ENCODE measurements at places on chromosomes 5 and 9.
A peak's percentile ranks its signal among the peaks of the same experiment; 100 is the strongest.

GRCh38 chr9:124024107-124024506 is 12.5 kb downstream of the LHX2 start:
- no peak for DNase-seq

- no peak for DNase-seq
Measured at GRCh38 chr5:157471709-157472108, 11.7 kb downstream of the NIPAL4 start.

GRCh38 chr5:23588841-23589326 is 81.5 kb downstream of the PRDM9 start:
- no peak for DNase-seq

GRCh38 chr9:79004032-79004431 is 567.7 kb upstream of the TLE4 start:
- DNase-seq: no peak

GRCh38 chr5:124677374-124678351 is 68.8 kb downstream of the ZNF608 start:
- DNase-seq: no peak

- no peak for DNase-seq
Measured at GRCh38 chr5:10513501-10514442, 50.1 kb upstream of the ANKRD33B start.

DNA sequence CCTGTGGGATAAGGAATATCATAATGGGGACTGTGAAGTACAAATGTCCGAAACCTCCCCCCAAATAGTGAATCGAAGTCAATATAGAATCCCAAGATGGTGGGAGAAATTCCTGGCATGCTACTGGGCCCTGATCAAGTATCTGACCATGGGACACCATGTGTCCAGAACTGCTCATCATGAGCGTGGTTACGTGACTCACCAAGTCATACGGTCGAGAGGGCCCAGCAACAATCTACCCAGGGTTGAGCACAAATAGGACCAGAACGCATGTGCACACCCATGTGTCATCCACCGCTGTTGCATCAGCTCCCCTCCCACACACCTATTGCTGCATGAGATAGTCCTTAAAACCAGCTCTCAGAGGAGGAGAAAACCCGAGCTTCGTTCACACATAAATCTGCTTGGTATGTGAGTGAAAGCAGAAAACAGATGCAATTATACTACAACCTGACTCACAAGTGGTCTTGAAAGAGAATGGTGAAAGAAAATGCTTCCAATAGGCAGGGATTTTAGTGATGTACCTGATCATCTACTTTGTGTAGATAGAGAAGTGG is 353.2 kb downstream of the CWC27 start:
- no peak for DNase-seq

DNA sequence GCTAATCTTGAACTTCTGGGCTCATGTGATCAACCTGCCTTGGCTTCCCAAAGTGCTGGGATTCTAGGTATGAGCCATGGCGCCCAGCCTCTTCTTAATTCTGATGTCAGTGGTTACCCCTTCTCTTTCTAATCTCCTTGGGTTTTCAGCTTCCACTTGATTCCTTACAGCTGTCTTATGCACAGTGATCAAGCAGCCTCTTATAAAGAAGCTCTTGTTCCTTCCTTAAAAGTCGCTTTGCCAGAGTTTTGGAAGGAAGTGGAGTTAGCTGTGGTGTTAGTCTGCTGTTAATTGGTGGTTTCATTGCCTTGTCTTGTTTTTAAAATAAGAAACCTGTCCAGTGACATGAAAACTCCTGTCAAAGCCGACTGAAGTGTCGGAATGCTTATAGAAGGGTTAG is 128.1 kb upstream of the CACNA1B start:
- DNase-seq: no peak

GRCh38 chr9:120374239-120374638 is 205.7 kb downstream of the CDK5RAP2 start:
- no peak for DNase-seq

GRCh38 chr5:31768784-31769183 is 129.9 kb downstream of the PDZD2 start:
- DNase-seq: no peak

DNA sequence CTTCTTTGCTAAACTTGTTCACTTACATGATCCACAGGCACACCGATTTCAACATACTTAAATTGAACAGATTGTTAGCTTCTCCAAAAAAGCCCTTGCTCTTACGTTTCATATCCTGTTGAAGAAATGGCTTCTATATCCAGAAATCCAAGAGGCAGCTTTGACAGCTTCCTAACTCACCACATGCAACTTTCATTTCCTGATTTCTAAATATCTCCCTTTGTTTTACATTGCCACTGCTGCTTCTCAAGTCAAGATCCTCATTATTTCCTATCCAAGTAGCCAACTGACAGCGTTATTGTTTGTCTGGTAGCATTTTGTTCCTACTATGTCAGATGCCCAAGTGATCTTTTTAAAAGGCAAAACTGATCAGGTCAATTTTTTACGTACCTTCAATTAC is 913.2 kb upstream of the TYRP1 start:
- DNase-seq: no peak

DNA sequence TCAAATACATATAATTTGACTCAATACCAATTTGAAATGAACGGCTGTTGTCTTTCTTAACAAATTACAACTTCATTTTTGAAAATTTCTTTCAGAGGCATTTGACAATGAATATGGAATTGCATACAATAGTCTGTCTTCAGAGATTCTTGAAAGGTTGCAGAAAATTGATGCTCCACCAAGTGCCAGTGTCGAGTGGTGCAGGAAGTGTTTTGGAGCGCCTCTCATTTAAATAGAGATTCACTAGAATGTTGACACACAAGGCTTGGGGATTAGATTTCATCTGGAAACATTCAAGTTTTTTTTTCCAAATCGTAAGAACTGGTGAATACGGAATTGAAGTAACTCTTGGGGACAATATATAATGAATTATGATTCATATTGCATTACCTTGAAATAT is 8.1 kb downstream of the RPS6 start:
- no peak for DNase-seq

DNA sequence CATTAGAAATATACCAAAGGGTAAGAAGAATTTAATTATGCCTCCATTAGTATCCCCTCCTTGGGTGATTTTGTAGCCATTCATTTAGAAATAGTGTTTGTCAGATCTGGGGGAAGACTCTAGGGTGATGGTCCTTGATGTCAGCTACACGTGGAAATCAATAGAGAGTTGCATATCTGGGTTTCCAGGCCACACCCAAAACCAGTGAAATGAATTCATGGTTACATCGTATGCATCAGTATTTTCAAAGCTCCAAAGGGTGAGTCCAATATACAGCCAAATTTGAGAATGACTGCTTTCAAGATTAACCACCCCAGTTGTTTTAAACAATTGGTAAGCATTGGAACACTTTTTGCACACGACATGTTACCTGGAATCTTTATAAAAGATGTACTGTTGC is 173.4 kb upstream of the SGCD start:
- DNase-seq: no peak

GRCh38 chr9:2727966-2728613 is 10.8 kb downstream of the KCNV2 start:
- DNase-seq: peak; percentile 14

GRCh38 chr5:142512043-142513042 is 173.5 kb downstream of the FGF1 start:
- DNase-seq: no peak

DNA sequence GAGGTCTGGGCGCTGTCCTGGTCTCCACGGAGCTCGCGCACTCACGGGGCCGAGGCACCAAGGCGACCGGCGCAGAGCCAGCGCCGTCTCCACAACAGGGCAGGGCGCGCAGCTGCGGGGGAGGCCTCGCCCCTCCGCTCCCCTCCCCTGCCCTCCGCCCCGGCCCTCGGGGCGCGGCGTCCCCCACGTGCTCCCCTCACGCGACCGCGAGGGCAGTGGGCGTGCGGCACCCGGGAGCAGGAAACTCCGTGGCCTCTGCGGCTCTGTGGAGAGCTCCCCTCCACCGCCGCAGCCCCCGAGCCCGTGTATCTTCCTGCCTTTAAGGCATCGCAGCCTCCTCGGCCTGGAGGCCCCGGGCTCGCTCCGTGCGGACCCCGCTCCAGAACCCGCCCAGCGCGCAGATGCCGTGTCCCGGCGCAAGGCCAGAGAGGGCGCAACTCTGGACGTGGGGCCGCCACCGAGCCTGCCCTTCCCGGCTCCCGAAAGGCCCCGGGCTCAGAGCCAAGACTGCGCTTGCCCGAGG is 708 bp upstream of the TUBB4B start:
- peak; percentile 79 for DNase-seq

- DNase-seq: no peak
Measured at GRCh38 chr9:124595743-124596142, 88.5 kb upstream of the NR5A1 start.

DNA sequence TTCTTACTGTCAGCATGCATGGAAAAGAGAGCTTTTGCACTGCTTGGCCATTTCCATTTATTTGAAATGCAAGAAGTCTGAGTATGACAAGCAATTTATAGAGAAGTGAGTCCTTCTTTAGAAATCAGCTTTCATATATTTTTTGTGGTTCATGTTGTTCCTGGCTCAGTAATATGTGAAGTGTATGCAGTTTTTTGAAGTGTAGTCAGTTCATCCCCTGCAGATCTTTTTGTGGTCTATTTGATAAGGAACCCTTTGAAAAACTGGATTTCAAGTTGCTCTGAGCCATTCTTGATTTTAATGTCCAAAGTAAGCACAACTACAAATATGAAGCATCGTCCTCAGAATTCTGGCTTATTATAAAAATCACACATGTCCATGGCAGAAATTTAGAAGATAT is 294.1 kb upstream of the SMC2 start:
- no peak for DNase-seq

DNA sequence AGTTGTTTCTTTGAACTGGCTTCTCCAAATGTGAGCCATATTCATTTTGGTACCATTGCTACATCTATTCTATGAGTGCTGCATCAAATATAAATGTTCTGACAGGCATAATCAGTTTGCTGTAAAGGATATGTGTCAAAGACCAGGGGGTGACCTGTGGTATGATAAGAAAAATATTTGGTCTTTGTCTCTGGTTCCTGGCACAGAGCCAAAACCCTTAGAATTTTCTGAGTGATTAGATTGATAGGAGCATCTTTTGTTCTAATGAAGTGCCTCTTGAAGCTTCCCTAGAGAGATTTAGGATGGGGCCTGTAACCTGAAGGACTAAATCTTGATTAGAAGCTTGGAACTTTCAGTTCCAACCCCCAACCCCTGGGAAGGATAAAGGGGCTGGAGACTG is 256.3 kb downstream of the NNT start:
- no peak for DNase-seq

- no peak for DNase-seq
Measured at GRCh38 chr9:3385871-3386270, 139.9 kb downstream of the RFX3 start.

DNA sequence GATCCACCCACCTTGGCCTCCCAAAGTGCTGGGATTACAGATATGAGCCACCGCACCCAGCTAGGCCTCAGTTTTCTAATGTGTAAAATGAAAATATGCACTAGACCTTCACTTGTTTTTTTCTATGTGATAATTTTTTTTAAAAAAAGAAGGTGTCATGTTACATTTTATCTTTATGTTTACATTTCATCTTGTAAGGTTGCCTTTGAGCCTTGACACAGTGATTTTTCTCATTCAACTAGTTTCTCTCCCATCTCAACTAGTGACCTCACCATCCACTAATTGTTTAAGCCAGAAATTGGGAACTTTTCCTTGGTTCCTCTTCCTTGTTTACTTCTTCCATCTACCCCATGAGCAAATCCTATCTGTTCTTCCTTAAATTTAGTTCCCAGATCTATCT is 21.5 kb downstream of the TMC1 start:
- no peak for DNase-seq

- DNase-seq: no peak
Measured at GRCh38 chr5:83484294-83484693, 12.8 kb downstream of the VCAN start.

- DNase-seq: no peak
Measured at GRCh38 chr5:37836235-37836591, 3.6 kb downstream of the GDNF start.

DNA sequence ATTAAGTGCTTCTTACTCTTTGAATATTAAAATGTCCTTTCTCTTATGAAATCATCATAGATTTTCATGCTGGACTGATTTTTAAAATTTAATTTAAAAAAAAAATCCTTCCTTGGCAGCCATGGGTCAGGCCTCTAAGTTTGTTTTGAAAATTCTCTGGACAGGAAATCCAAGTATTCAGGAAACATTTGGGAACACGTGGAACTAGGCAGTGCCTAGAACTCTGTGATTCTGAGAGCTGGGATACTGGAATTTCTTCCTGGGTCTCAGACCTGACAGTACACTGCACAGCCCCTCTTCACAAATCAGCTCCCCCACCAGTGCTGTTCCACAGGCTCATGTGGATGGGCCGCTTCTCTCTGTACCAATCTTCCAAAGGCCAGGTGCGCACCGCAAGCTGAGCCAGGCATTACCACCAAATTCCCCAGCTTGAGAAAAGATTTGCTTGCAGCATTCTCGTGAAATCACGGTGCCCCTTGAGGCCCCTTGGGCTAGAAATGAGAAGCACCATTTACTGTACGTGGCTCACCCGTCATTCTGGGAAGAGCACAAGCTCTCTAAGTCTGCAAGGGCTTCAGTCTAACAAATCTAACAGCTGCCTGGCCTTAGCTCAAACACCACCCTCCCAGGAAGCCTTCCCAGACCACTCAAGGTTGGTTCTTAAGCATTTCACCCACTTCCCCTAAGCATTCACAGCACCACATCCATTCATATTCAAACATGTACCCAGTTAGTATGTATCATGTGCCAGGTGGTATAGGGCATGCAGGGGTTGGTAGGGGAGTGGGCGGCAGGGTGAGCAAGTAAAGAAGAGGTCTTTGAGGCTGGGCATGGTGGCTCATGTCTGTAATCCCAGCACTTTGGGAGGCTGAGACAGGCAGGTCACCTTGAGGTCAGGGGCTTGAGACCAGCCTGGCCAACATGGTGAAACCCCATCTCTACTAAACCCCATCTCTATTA is 26.5 kb downstream of the B4GALT1 start:
- no peak for DNase-seq

DNA sequence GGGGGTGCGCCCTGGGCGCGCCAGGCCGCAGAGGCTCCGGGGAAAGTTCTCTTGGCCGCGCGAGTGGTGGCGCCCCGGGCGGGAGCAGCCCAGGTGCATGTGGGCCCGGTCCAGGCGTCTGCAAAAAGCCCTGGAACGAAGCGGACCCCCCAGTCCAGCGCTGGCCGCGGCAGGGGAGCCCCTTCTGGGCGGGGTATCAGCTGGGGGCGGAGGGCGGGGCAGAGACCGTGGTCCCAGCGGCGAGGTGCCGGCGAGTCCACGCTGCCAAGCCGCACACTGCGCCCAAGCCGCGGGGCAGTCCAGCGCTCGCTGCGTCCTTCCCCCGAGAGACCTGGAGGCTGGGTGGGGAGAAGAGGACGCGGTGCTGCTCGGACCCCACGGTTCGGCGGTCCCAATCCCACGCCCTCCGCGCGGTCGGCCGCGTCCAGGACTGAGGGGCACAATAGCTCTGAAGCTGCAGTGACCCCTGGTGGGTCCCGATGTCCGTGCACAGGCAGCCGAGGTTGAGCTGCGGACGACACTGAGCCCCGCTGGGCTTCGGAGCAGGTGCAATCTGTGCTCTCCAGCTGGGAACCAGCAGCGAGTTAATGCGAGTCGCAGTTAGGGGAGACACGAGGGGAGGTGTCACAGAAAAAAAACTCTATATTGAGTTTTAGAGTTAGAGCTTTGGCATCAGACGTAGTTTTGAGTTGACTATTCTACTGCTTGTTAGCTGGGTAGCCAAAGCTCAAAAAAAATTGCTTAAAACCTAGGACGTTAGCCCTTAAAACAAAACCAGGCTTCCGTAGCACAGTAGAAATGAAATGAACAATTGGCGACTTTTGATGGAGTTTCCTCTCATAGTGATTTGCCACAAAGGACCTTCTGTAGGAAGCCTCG is 1.1 kb upstream of the EPB41L4A start:
- DNase-seq: peak; percentile 48

- DNase-seq: peak; percentile 83
Measured at GRCh38 chr9:15299374-15299939, 7.6 kb downstream of the TTC39B start.

Measured in CD4-positive, alpha-beta T cell treated with Interferon alpha-2 for 1 hour (primary cell).